ENCODE measurements at places on chromosomes 2 and 18.

GRCh38 chr2:182713601-182714000 is 2.5 kb upstream of the DNAJC10 start:
- no peak for DNase-seq

DNA sequence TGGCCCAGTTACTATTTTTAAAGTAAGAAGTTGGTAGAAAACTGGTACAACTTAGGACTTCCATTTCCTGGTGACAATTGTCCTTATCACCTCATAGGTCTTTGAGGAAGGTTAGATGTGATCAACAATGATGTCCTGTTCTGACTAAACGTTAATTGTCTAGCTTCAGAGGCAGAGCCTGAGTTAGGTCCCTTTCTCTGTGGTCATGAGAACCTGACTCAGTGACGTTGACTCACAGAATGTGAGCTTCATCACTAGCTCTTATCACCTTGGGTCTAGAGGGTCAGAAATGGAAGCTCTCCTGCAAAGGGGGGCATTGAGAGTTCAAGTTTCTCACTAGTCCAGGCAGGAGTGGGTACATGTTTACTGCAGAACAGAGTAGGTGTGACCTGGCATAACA is 60.6 kb upstream of the ATP8B1 start:
- DNase-seq = no peak

DNA sequence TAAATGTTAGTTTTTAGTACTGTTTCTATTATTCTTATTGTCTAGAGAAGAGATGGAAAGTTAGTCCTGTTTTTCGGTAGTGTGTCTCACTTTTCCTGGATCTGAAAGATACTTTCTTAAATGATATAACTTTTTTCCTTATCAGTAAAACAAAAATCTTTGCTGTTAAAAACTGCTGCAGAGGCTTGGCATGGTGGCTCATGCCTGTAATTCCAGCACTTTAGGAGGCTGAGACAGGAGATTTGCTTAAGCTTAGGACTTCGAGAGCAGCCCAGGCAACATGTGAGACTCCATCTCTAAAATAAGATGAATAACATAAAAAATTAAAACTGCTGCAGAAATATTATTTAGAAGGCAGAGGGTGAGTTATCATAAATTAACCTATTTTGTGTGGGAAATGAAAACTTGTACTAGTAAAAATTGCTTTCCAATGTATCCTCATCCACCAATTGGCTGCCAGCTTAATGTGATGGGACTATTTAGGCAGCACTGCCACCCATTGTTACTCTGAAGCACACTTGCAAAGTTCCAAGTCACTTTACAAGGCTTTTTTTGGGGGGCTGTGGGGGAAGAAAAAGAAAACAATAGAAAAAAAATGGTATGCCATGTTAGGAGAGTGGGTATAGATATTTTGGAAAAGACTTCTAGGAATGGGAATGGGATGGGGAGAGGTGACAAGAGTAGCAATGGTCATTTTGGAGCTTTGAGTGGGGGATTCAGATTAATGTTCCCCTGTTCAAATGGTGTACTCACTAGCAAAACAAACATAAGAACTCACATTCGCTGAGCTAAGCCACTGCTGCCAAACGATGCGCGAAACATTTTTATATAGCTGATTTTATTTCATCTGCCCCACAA is 62.7 kb downstream of the MEIS1 start:
- no peak for DNase-seq

DNA sequence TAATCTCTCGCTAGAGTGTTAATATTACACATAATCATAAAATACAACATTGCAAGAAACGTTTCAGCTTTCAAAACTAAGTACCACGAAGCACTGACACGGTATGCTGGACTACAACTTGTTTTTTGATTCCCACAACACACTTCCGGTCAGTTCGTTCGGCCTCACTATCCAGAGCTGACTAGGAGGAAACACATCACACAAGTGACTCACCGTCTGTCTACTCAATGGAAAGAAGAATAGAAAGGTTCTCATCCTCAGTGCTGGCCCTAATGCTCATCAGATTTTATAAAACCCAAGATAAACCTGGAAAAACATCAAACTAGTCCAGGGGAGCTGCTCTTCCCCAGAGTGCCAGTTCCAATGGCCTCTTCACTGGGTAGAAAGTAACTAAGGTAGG is 42.9 kb downstream of the ZNF385B start:
- DNase-seq = no peak

- no peak for DNase-seq
These were observed 4.7 kb upstream of the PSD4 start for GRCh38 chr2:113169002-113169530.

All from NCI-H1092 (cell line).